ENCODE measurements at places on chromosomes 3 and 15.
A peak's percentile ranks its signal among the peaks of the same experiment; 100 is the strongest.

DNA sequence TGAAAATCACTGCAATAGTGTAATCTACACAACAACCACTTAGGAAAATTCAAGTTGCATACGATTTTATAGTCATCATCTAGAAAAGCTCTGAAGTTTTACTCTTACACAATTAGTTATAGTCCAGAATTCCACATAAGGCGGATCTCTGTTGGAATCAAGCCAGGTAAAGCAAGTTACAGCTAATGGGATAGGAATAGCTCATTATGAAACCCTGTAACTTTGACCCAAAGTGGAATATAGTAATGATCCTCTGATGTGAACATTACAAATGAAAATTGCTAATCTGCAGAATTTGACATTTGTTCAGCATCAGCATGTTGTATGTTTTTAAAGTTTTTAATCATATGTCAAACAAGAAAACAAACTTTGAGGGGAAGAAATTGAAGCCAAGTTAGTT is 4.4 kb downstream of the CERS3 start:
- no peak for DNase-seq

- DNase-seq, result no peak
Measured at GRCh38 chr15:82129761-82130160, 83.9 kb upstream of the MEX3B start.

DNA sequence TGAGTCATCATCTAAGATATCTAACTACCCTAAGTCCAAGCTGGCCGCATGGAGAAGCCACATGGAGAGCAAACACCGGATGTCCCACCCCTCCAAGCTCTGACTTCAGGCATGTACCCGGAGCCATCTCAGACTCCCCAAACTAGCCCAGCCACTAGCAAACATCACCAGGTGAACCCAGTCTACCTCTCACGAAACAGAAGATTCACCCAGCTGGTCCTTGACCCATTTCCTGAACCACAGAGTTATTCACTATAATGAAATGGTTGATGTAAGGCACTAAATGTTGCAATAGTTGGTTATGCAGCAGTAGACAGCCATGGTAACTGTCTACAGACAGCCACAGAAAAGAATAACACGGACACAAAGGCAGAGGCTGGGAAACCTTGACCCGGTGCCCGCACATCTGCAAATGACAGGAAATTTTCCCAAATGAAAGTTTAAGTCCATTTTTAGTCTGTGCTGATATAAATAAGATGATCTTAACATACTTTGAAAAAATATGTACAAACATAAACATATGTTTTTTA is 265.5 kb upstream of the ATP10A start:
- DNase-seq, result no peak

DNA sequence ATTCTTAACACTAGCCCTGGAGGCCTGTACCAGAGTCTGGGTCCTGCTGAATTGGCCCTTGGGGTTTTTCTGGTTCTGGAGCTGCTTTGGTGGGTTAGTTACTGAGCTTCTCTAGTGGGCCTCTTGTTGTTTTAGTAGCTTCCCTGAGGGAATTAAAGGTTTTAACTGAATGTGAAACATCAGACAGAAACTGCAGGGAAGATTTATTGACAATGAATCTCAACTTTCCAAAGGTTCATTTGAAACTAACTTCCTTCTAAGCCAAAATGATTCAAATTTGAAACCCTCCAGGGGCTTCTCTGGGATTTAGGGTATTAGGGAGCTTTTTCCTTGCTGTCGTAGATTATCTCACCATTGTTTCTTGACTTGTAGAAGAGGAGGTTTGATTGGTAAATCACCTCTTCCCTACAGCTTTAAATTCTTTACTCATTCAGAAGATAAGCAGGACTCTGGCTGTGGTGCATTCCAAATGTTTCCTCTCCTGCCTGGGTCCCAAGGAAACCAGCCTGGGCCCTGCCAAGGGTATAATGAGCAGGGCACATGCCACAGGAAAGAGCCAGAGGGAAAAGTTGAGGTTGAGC is 71.0 kb downstream of the TP63 start:
- DNase-seq, result no peak

DNA sequence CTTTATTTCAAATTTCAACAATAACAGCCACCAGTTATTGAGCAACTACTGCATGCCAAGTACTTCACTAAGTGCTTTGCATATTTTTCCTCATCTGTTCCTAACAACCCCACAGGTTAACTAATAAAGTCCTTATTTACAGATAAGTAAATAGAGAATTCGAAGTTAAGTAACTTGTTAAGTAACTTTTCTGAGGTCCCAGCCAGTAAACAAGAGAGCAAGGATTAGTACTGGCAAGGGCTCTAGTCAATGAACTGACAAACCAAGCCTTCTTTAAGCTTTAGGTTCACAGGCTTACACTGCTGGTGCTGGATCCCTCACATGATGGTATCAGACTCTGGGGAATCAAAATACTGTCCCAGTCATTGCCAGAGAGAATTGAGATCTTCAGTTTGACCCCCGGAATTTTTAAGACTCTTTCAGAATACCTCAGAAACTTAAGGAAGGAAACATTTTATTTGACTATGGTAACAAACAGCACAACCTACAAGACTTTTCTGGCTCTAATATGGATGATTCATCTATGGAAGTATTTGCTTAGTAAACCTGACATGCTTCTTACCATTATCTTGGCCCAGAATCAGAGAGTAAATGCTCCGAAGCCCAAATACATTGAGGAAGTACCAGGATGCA is 16.5 kb downstream of the EMC3 start:
- no peak for DNase-seq

GRCh38 chr3:142976621-142977398 is 13.3 kb upstream of the PAQR9 start:
- peak; percentile 93 for DNase-seq

DNA sequence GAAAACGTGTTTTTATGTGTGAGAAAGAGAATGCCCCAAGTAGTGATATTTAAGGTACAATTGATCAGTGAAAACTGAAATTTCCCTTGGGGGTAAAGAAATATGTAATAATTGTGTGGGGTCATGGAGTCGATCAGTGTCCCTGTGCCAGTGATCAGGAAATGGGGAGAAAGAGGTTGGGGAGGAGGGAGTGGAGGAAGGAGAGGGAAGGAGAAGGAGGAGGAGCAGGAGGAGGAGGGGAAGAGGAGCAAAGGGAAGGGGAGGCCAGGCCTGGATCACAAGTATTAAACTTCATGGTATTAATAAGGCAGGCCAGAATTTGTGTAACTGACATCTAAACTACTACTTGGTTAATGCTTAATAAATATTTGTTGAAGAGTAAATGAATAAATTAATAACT is 30.4 kb downstream of the THSD4 start:
- no peak for DNase-seq

DNA sequence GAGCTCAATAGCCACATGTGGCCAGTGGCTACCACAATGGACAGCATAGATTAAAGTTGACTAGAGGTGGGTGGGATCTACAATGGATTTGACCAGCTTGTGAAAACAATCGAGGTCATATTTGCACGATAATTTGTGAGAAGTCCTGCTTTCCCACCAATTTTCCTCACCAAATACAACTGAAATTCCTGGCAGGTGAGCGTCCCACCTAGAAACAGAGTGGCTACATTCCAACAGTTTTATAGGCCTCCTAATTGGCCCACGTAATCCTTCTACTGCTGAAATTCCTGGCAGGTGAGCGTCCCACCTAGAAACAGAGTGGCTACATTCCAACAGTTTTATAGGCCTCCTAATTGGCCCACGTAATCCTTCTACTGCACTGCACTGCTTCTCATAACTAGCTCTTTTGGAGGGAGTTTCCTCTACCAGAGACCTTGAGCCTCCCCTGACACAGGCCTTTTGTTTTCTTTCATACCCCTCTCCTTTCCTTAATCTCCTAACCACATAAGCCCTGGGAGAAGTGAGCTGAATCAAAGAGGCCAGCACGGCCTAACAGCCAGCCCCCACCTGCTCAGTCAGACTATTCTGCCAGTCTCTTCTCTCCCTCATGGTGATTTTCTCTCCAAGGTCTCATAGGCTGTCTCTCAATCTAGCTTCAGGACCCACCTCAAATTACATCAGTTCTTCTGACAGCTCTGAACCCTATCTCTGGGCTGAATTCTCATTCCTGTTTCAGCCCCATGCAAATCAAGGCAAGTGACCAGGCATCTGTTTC is 80.2 kb downstream of the BFSP2 start:
- DNase-seq, result no peak

GRCh38 chr3:114566162-114566755 is 272.4 kb downstream of the TIGIT start:
- DNase-seq, result no peak

- no peak for DNase-seq
Measured at GRCh38 chr3:126307591-126308393, 49.4 kb downstream of the KLF15 start.

DNA sequence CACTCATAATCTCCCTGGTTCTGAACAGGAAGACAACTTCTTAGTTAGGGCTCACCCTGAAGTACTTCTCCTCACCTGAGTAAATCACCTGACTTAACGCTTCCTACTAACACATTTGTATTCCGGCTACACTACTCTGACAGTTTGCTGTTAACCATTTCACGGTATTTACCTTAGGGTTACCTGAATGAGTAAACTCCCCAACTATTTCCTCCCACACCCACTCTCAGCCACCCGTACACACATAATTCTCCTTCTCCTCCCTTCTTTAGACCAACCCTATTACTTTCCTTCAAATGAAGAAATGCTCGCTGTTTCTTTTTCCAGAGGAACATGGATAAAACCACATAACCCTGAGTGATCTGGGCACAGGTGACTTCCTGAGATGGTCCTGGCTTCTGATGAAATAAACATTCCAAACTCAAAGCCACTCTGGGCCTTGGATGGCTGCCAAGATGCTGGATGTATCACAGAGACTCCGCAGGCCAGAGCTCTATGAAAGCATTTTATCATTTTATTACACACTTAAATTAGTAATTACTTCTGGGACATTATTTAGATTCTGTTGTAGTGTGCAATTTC is 183.6 kb upstream of the ATP11B start:
- no peak for DNase-seq

GRCh38 chr15:28885128-28885629 is 595 bp upstream of the APBA2 start:
- DNase-seq, result no peak

GRCh38 chr3:37492977-37493471 is 318.6 kb upstream of the LRRFIP2 start:
- peak; percentile 78 for DNase-seq

DNA sequence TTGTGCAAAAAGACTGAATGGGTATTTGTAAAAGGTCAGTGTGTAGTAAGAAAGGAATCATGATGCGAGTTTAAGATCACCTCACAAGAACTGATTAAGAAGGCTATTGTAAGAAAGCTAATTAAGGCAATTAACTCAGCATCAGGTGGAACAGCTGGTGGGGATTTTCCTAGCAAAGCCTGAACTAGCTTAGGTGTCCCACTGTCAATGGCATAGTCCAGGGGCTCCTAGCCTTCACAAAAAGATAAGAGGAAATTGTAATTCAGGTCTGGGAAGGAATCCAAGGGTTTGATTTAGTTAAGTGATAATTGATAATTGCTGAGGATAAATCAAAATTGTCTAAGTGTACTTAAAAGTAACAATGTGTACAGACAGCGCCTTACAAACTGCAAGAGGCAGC is 901.6 kb downstream of the TUSC7 start:
- DNase-seq, result no peak

- DNase-seq, result peak; percentile 45
Measured at GRCh38 chr3:132641837-132642538, 17.6 kb downstream of the ACAD11 start.

GRCh38 chr3:42589382-42590109 is 1.1 kb upstream of the SS18L2 start:
- no peak for DNase-seq
